ENCODE measurements at places on chromosomes 5 and 9. TPM values are rescaled to one million over a fixed set of nuclear protein-coding genes. Genes with fewer than 3 reads are reported as not detected.

- peak; percentile 43 for DNase-seq
These were observed 42.9 kb downstream of the OR2K2 start for GRCh38 chr9:111287127-111287526.

DNA sequence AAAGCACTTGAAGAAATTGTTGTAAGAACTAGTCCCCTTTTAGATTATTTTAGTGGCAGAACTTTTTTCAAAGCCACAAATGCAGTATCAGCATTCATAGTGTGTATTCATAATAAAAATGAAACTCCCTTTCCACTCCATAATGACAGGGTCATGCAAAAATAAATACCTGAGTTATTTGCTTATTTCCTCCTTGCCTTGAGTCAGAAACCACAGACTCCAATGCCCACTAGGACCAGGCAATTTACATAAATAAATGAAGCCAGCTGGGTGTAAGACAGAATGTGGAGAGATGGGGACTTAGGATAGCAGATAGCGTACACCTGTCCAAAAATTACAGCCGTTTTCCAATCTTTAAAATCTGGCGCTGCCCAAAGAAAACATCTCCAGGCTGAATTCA, 417.8 kb downstream of the TMEM161B start:
- no peak for DNase-seq

DNA sequence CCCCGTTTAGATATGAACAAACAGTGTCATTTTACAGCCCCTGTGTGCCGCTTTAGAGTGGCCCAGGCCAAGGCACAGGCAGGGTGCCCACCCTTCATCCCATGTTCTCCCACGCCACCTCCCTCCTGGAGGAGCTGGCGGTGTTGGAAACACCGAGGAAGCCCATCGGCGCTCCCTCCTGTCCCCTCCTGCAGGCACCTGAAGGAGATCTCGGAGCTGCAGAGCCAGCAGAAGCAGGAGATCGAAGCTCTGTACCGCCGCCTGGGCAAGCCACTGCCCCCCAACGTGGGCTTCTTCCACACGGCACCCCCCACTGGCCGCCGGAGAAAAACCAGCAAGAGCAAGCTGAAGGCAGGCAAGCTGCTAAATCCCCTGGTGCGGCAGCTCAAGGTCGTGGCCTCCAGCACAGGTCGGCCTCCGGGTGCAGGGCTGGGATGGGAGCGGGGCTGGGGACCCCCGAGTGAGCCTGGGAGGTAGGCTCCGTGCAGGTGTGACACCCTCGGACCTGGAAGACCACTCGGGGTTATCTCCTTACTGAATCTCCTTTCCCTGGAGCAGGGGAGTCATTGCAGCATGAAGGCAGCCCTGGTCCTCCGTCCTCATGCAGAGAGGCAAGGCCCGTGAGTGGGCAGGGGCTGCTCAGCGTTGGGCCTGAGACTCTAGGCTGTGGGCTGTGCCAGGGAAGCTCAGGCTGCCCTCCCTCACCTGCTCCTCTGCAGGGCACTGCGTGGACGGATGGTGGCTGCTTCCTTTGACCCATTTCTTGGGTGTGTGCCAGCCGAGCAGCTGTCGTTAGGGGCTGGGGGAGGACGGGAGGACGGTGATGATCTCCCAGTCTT, 113.9 kb downstream of the WNK2 start:
- DNase-seq = no peak

- no peak for DNase-seq
These were observed 22.3 kb upstream of the TLR4 start for GRCh38 chr9:117681888-117682287.

DNA sequence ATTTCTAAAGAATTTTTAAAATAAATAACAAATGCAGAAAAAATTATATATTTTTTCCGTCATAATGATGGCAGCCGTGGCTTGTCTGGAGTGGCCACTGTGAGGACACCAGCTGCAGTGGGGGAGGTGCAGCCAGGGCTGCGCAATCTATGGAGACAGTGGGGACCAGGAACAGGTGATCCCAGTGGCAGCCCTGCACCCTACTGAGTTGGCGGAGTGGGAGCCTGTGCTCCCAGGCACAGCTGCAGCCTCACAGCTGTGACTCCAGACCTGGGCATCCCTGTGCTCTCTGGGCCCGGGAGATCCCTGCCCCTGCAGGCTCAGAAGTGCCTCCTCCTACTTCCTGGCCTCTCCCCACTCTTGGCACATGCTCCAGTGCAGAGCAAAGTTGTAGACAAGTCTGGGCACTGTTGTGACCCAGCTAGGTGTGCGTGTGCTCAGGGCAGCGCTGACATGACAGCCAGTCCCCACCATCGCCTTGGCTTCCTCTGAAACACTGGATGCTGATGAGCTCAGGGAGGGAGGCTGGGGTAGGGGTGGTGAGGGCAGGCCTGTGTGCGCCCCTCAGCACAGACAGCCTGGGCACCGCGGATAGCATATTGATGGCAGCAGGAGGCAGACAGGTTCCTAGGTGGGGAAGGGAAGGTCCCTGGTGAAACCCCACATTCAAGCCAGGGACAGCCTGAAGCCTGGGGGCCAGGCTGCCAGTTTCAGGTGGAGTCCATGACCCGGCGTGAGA, 96.0 kb upstream of the PRR16 start:
- DNase-seq = no peak

GRCh38 chr9:34072868-34073590, 24.3 kb upstream of the UBAP2 start:
- peak; percentile 93 for DNase-seq

GRCh38 chr9:130235558-130236435, 29.8 kb upstream of the HMCN2 start:
- peak; percentile 13 for DNase-seq

DNA sequence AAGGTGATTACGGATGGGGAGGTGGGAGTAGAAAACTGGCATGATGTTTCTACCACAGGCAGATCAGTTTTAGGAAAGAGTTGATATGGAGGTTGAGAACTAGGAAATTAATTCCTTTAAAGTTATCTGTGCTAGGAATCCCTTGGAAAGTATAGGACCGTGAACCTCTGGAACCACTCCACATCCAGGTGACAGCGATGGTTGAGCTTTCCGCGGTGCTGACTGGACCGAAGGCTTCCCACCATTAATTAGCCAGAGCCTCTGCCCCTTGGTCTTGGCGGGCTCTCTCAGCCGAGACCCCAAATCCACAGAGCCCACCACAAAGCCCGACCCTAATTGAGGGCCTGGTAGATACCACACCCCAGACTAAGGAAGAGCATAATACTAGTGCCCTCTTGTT, 147.3 kb downstream of the MELK start:
- DNase-seq = no peak

DNA sequence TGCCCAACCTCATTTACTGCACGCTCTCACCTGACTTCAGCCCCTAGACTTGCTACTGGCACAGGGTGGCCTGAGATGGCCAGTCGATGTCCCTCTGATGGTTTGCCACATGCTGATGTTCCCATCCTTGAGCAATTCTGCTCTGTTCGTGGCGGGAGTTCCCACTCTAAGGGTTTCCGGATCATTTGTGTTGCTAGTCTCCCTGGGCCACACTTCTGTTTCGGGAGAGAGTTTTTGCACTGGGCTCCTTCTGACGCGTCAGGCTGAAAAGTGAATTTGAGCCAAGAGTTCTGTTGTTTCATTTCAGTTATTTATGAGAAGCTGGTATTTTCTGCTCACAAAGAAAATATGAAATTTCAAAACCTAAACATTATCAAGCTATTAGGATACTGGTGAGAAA, 597.7 kb downstream of the BNC2 start:
- DNase-seq = no peak

GRCh38 chr9:109787735-109788134, 7.7 kb downstream of the PALM2AKAP2 start:
- DNase-seq = no peak

GRCh38 chr5:96619946-96620345, 42.2 kb upstream of the CAST start:
- DNase-seq = no peak

DNA sequence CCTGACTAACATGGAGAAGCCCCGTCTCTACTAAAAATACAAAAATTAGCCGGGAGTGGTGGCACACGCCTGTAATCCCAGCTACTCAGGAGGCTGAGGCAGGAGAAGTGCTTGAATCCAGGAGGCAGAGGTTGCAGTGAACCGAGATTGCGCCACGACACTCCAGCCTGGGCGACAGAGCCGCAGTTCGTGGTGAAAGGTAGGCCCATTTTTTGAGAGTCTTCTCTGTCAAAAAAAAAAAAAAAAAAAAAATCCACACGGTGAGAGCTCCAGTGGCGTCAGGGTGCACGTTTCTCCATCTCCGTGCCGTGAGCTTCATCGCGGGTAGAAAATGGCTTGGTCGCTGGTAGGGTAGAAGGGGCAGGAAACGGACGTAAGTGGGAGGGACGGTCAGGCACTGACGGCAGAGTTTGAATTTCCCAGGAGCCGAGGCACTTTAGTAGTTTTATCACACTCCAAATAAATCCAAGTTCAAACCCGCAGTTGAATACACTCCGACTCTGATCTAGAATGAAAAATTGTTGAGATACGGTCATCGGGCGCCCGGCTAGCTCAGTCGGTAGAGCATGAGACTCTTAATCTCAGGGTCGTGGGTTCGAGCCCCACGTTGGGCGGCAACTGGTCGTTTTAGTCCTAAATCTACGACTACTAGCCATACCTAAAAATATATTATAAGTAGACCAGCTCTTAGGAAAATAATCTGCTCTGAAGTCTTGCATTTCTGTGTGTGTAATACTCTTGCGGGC, 2.4 kb upstream of the TRIM7 start:
- peak; percentile 78 for DNase-seq

DNA sequence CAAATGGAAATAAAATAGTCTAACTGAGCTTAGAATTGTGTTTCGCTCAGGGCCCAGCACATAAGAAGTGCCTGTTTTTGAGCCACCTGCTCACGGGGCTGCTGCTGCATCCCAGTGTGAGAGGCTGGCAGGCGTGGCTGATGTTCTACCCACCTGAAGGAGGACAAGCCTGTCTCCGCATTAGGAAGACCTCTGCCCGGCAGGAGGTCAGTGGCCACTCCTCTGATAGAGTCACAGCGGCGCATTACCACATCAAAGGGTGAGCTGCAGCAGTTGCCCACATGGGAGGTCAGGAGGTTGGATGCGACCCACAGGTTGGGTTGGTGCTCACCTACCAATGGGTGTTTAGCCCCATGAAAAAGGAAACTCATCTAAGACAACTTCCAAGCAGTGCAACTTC, 3.7 kb upstream of the SLC6A7 start:
- DNase-seq = no peak

DNA sequence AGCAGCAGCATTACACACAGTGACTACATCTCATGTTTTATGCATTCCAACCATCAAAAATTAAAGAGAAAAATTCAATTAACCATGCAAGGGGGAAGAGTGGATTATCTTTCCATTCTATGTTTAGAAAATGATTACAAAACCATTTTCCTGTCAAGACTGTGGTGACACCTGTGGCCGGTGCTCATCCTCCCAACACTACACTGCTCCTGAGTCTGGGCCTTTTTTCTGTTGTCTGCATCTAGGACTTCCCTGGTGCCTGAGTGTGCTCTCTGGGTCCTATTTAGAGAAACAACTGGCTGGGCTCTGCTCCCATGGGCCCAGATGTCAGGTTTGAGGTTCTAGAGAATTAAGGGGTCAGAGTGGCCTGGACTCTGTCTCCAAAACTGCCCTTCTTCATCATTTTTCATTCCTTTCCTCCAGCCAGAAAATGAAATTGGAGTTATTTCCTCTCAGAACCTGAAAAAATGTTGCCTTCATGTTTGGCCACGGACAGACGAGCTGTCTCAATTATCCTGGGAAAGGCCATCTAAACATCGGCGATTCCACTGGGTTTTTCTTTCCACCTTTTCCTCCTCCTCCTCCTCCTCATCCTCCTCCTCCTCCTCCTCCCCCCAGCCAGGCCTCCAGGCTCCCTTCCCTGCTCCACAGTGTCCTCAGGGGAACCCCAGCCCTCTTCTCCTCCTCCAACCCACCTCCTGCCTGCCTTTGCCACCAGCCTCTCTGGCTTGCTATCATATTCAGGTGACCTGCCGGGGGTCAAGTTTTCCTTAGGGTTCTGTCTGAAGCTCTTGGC, 11.4 kb upstream of the ARSI start:
- no peak for DNase-seq

- DNase-seq = no peak
These were observed 33.6 kb upstream of the NSMF start for GRCh38 chr9:137492464-137493363.

DNA sequence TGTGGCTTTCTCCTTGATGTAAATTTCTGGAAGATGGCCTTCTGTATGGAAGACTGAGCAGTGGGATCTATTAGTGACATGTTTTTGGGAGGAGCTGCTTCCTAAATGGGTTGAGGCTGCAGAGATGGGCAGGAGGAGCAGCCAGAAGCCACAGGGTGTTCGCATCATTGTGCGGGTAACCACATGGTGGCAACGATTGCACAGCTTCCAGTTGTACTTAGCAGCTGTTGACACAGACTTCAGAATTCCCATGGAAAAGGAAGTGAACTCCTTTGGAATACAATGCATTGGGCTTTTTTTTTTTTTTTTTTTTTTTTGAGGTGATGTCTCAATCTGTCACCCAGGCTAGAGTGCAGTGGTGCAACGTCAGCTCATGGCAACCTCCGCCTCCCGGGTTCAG, 297.3 kb downstream of the NR3C1 start:
- DNase-seq = no peak

GRCh38 chr5:151819830-151820229, 48.1 kb downstream of the G3BP1 start:
- no peak for DNase-seq

The ST8SIA4 gene
- 0.02 TPM for polyA plus RNA-seq

The LIFR gene
- polyA plus RNA-seq = 12.7 TPM

The LVRN gene
- polyA plus RNA-seq = 0.22 TPM

The FAM153A gene
- polyA plus RNA-seq = not detected

The LCNL1 gene
- 1.5 TPM for polyA plus RNA-seq

The C9orf50 gene
- polyA plus RNA-seq = 0.26 TPM

All from AG04450 (cell line).